ENCODE measurements at places on chromosomes 3 and 15. TPM values are rescaled to one million over a fixed set of nuclear protein-coding genes. Genes with fewer than 3 reads are reported as not detected.

The GOLGA8S gene
- total RNA-seq, result 0.16 TPM

The CEP19 gene
- total RNA-seq, result 3.2 TPM

The LCTL gene
- total RNA-seq, result not detected

The IL12A gene
- total RNA-seq, result 1.3 TPM

The HEXA gene
- 110 TPM for total RNA-seq

The THBS1 gene
- 393 TPM for total RNA-seq

The IQCF6 gene
- not detected for total RNA-seq

The IQCH gene
- 4.4 TPM for total RNA-seq

The CHRNB4 gene
- not detected for total RNA-seq

The CYP11A1 gene
- not detected for total RNA-seq

The ZBTB38 gene
- total RNA-seq, result 186 TPM

The PDIA5 gene
- total RNA-seq, result 47.7 TPM

The GPR176 gene
- total RNA-seq, result 1.8 TPM

The SLC28A2 gene
- not detected for total RNA-seq

The BSN gene
- 0.10 TPM for total RNA-seq

The GP5 gene
- 0.15 TPM for total RNA-seq

The CPB1 gene
- not detected for total RNA-seq

The PRSS50 gene
- not detected for total RNA-seq

The RTP1 gene
- total RNA-seq, result not detected

The GOLGA6L22 gene
- not detected for total RNA-seq

The OCA2 gene
- not detected for total RNA-seq

The ACKR2 gene
- 0.61 TPM for total RNA-seq

The GOLGA8H gene
- total RNA-seq, result 0.70 TPM

The MME gene
- 37.0 TPM for total RNA-seq

The ANKRD34C gene
- not detected for total RNA-seq

The ROBO2 gene
- not detected for total RNA-seq

The ALDH1A2 gene
- total RNA-seq, result 1.3 TPM

The CLRN1 gene
- not detected for total RNA-seq

The PARP15 gene
- total RNA-seq, result not detected

The CIB2 gene
- total RNA-seq, result 0.30 TPM

The CTDSPL2 gene
- total RNA-seq, result 38.2 TPM

The ATP13A3 gene
- 125 TPM for total RNA-seq

The YEATS2 gene
- 29.4 TPM for total RNA-seq

The ITGB5 gene
- total RNA-seq, result 101 TPM

The THAP10 gene
- total RNA-seq, result 4.0 TPM

The UMPS gene
- 49.3 TPM for total RNA-seq

The GSK3B gene
- total RNA-seq, result 71.5 TPM

The CHDH gene
- total RNA-seq, result 0.49 TPM

The SLCO3A1 gene
- 11.9 TPM for total RNA-seq

The ALS2CL gene
- 93.6 TPM for total RNA-seq

The SCAANT1 gene
- not detected for total RNA-seq

The MON1A gene
- total RNA-seq, result 18.6 TPM

Measured in MCF 10A (cell line).